ENCODE measurements at places on chromosomes 2 and 18. TPM values are rescaled to one million over a fixed set of nuclear protein-coding genes. Genes with fewer than 3 reads are reported as not detected.

DNA sequence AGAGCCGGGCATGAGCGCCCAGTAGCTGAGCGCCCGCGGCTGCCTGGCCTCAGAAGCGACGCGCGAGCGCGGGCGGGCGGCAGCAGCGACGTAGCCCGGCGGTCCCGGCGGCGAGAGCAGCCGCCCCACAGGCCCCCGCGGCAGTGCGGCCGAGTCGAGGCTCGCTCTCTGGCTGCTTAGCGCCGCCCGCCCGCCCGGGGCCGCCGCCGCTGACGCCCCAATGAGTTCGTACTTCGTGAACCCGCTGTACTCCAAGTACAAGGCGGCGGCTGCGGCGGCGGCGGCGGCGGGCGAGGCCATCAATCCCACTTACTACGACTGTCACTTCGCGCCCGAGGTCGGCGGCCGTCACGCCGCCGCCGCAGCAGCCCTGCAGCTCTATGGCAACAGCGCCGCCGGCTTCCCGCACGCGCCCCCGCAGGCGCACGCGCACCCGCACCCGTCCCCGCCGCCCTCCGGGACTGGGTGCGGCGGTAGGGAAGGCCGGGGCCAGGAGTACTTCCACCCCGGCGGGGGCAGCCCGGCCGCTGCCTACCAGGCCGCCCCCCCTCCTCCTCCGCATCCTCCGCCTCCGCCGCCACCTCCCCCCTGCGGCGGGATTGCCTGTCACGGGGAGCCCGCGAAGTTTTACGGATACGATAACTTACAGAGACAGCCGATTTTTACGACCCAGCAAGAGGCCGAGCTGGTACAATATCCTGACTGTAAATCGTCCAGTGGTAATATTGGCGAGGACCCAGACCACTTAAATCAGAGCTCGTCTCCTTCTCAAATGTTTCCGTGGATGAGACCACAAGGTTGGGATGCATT is 847 bp downstream of the HOXD8 start:
- no peak for DNase-seq

DNA sequence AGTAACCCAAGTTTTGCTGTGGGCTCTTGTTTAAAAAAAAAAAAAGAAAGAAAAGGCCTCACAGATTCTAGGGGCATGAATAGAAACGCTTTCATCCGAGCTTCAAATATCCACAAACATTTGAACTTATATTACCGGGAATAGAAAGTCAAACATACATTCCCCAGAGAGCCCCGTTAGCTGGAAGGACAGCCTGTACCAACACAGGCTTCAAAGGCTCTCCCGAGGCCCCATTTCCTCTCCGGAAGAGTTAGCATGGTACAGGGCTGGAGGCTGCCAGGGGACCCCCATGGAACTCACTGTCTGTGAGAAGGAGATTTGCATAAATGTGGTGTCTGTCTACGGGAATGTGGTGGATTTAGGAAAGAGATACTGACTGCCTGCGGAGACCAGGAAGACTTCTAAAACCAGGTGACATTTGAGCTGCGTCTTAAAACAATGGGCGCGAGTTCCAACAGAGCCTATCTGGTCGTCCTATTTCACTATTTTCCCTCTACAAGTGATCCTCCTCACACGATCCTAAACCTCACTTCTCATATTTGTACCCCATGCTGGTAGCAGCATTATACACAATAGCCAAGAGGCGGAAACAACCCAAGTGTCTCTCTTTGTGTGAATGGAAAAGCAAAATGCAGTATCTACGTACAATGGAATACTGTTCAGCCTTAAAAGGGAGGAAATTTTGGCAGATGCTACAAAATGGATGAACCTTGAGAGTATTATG is 820 bp upstream of the MATN3 start:
- DNase-seq: no peak

DNA sequence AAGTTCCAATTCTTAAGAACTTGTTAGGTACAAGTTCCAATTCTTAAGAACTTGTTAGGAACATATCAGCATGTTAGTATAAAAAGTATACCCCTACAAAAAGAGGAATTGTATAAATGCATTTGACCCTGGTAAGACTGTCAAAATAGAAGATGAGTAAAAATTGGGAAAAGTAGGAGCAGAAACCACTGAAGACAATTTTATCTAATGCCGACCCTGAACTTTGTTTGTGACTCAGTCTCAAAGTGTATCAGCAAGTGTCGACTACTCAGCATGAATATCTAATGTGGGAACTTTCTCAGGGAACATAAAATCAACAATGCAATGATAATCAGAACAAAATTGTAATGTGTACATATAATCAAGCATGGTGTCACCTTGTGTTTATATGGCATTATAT is 583 bp upstream of the CD226 start:
- DNase-seq: no peak

The IMPA2 gene
- total RNA-seq: 317 TPM

DNA sequence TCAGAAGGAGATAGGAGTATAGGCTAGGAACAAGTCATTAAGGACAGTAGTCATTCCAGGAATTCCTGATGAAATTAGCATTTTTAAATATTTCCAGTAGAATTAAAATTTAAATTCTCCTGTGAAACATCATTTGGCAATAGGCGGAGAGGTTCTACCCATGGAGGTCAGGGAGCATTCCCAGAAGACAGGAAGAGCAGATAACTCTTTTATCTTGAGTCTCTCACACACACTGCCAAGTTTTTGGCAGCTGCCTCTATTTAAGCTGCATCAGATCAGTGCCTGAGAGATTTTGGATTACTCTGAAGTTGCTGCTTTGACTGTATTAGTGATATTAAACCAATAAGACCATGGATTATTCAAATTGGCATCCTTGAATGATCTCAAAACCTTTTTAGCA is 714.7 kb downstream of the EPHA4 start:
- DNase-seq: no peak

The PROKR1 gene
- total RNA-seq: not detected

DNA sequence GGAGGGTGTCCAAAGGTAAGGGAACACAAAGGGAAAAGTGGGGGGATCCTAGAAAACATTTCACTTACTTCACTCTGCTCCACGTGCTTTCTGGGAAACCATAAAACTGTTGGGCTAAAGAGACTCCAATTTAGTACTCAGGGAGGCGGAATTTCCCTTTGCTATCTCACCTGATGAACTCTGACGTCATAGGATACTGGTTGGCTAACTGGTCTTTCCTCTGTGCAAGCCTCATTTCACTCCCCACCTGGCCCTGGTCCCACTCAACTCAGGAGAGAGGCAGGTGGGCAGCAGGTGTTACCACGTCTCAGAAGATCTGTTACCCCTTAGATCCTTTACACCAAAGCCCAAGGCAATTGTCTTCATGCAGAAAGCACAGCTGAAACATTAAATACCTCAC is 51.8 kb upstream of the PMAIP1 start:
- DNase-seq: no peak

DNA sequence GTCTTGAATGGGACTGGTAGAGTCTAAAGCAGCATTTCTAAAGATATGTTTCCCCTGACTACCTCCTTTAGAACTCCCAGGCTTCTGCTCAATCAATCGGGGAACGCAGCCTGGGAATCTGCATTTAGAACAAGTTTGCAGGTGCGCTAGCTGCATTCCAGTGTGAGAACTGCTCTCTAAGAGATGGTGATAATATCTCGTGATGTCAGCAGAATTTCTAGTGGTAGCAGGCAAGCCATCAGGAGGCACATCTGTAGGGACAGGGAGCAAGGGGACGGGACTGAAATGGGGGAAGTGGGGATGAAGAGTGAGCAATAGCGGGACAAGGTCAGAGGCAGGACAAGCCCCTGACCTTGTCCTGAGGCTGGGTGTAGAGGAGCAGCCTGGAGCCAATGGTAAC is 120.3 kb upstream of the DNMT3A start:
- no peak for DNase-seq

The C2orf81 gene
- 2.9 TPM for total RNA-seq

The BCL11A gene
- 5.0 TPM for total RNA-seq

- no peak for DNase-seq
These were observed 55.7 kb downstream of the KLHL14 start for GRCh38 chr18:32717126-32717525.

- no peak for DNase-seq
These were observed 150.4 kb downstream of the ZFP36L2 start for GRCh38 chr2:43075811-43076585.

DNA sequence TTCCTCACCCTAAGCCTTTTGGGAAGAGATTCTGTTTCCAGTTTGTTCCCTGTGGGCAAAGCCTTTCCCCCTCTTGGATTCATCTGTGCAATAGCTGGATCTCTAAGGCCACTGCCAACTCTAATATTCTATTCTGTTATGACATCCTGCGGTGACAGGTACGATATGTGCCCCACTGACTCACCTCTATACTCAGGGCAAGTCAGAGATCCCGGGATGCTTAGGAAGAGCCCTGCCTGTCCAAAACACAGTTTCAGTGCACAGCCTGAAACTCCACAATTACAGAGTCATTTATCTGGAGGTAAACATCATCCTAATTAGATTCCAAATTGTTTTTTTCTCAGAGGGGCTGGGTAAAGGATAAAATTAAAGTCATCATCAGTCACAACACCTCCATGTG is 190.2 kb downstream of the TFCP2L1 start:
- DNase-seq: no peak

Data from esophagus muscularis mucosa (tissue), 4 donors.